Posterior cingulate gyrus (tissue), 11 donors: ENCODE measurements at places on chromosomes 4 and X.
A peak's percentile ranks its signal among the peaks of the same experiment; 100 is the strongest.

DNA sequence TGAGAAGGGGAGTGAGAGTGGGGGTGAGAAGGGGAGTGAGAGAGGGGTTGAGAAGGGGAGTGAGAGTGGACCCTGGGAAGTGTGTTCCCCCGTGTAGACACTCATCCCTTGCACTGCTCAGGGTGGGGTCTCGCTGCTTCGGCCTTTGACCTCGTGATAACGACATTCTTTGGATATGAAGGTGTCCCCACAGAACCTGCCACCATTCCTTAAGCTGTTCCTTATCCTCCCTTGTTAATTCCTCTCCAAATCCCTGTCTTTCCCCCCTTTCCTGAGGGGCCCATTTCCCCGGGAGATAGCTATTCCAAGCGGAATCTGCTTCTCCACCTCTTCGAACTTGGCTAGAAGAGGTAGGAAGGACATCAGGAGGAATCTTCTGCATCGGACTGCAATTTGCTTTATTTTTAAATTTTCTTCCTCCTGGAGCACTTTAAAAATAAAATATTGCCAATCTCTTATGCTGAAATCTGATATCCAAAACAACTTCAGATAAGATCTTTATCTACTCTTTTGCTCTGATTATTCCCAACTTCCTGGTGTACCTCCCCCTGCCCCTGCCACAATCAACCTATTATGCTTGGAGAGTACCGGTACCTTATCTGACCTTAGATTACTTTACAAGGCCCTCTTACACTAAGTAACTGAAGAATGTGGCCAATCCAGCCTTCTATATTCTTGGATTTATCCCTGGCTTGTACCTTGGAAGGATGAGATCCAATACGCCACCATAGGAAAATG is 15.6 kb downstream of the TRIML1 start:
- DNase-seq, result no peak

- DNase-seq, result no peak
These were observed 164.7 kb downstream of the PCDH18 start for GRCh38 chr4:137367620-137368019.

DNA sequence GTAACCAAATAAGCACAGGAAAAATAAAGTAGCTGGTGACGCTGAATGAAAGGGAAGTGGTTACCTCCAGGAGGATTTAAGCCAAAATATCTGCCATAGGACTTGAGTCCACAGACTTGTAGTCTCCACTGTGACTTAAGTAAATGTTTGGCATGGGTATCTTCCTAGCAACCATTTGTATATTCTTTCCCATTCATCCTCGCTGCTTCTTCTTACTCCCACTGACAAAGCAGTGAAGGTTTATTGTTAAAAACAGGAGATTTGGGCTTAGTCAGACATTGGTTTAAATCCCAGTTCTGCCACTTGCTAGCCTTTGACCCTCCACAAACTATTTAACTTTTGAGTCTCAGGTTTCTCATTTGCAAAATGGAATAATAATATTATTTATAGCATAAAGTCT is 22.3 kb downstream of the COL4A6 start:
- DNase-seq, result no peak

- no peak for DNase-seq
These were observed 315.4 kb upstream of the GRIA3 start for GRCh38 chrX:122868631-122869030.

DNA sequence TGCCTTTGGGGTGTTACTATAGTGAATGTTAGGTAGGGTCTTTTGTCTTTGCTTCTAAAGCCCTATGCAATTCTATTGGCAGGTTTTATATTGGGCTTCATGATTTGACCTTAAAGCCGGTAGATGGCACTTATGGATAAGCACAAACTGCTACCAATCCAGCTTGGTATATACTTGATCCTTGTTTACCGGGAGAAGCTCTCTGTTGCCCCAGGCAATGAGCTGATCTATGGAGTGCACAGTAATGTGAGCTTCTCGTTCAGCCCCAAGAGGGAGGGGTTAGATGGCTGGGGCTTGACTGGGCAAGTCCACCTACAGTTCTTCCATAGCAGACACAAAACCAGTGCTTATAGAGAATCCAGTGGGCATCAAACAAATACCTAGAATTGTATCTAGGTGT is 287.2 kb upstream of the CT83 start:
- no peak for DNase-seq

DNA sequence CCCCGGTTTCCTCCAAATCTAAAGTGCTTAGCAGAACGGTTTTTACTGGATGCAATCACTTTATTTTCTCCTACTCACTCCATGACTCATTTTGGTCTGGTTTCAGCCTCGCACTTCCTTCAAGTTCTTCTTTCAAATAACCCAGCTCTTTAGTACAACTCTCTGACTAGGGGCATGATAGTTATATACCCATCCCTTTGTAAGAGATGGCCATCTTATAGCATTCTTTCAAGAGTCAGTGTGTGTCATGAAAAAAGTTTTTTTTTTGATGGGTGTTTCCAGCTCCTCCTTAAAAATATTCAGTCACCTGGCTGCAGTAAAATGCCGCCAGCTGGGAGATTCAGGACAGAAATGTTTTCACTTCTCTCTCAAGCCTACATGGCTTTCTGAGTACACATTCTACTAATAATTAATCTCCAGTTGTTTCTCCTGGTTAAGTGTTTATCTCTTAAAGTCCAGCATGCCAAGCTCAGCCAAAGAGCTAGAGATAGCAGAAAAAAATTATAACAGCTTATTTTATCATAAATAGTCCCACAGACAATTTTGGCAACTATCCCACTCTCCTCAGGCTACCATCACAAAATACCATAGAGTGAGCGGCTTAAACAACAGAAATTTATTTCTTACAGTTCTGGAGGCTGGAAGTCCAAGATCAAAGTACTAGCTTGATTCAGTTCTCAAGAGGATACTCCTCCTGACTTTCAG is 139.3 kb downstream of the GASK1B start:
- DNase-seq, result no peak

DNA sequence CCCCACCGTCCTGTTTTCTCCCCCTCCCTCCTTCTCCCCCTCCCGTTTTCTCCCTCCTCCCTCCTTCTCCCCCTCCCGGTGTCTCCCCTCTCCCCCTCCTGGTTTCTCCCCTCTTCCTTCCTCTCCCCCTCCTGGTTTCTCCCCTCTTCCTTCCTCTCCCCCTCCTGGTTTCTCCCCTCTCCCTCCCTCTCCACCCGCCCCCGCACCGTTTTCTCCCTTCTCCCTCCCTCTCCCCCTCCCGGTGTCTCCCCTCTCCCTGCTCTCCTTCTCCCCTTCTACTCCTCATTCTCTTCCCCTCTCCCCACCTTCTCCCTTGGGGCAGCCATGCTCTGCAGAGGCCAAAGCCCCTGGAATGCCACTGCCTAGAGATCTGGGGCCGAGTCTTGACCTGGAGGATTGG is 12.2 kb downstream of the SH3TC1 start:
- no peak for DNase-seq

DNA sequence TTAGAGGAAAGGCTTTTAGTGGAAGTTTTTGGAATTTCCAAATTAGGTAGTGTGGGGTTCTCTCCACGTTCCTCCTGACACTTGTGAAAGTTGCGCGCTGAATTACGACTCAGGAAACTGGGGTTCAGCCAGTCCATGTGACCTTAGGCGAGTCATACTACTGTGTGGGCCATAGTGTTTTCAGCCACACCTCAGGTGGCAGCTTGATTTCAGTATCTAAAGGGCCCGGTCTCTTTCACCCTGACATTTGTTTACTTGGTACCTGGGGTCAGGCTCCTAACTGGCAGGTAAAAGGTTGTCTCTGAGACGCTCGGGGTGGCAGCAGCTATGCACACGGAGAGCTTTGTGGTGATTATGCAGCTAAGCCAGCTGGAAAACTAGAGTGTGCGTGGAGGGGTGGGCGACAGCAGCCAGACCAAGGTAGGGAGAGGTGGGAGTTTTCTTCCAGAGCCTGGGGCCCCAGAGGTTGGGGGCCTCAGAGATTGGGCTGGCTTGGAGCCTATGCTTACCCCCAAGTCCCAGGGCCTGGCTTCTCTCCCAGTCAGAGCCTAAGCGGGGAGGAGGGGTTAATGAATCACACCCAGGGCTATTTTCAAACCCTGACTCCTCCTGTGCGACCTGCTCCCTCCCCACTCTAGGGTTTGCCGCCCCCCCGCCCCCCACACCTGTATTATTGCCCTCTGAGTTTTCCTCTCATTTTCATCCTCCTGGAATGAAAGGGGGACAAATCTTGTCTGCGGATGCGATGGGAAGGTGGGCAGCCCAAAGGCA is 47.2 kb downstream of the STARD8 start:
- DNase-seq, result no peak

GRCh38 chr4:30605616-30606190 is 114.5 kb upstream of the PCDH7 start:
- no peak for DNase-seq

DNA sequence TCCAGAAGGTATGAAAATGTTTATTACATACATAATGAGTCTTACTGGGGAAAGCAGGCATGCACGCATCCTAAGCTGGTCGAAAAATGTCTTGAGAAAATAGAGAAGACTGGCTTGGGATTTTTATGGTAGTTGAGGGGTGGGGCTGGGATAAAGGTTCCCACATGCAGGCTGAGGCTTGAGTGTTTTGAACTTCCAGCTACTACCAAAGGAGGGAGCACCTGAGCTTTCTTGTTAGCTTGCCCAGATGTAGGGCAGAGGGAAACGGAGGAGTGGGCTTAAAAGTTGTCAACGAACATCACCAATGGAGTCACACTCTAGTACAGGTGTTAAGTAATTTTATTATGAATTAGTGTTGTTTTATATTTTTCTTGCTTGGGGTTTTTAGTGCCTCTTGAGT is 39.6 kb upstream of the SRPX start:
- no peak for DNase-seq

- DNase-seq, result no peak
These were observed 10.9 kb upstream of the WDFY3 start for GRCh38 chr4:84977396-84977795.

DNA sequence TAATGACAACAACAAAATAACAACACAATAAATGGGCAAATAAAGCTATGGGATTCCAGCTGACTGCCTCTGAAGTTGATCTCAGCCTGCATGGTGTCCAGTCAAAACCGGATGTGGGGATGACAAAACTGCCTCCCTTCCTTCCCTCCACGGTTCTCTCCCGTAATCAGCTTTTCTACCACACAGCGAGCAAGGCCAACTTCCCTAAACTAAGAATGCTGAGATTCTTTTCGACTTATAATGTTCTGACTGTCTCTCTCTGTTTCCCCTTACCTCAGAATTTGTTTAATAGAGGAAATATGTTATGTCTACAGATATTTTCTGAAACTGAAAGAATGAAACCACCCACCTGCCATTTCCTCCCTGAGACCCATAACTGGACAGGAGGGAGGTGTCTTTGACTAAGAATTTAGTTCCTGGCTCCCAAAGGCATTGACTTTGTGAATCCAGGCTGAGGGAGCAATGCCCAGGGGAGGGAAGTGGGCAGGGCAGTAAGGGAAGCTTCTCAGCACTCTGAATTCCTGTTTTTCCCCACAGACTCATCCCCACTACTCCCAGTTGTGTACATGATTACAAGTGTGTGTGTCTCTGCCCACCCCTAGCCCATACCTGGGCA is 1.0 kb upstream of the TLR1 start:
- DNase-seq, result no peak

DNA sequence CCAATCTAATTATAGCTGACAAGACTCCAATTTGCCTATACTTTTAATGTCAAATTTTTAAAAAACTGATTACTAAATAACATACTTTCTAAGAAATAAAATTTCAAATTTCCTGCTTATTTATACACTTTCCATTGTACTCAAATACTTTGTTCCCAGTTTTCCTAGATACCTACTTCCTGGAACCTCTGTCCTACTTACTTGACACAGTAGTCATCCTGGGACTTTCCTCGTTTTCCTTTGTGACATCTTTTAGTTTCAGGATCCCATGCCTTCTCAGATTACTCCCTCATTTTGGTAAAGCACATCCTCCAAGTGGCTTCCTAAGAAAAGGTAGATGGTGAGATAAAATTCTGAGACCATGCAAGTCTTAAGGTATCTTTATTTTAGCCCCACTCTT is 13.3 kb upstream of the FAM184B start:
- no peak for DNase-seq

- DNase-seq, result no peak
These were observed 367.6 kb upstream of the AGA start for GRCh38 chr4:177809791-177810190.

GRCh38 chr4:138090150-138090917 is 151.8 kb downstream of the SLC7A11 start:
- DNase-seq, result peak; percentile 50

- DNase-seq, result no peak
These were observed 32.3 kb downstream of the BCOR start for GRCh38 chrX:40065296-40066046.

- no peak for DNase-seq
These were observed 52.2 kb downstream of the DCUN1D4 start for GRCh38 chr4:51895158-51895557.

GRCh38 chr4:154738426-154738825 is 5.4 kb upstream of the LRAT start:
- DNase-seq, result no peak

GRCh38 chrX:123172869-123173268 is 11.2 kb upstream of the GRIA3 start:
- no peak for DNase-seq

DNA sequence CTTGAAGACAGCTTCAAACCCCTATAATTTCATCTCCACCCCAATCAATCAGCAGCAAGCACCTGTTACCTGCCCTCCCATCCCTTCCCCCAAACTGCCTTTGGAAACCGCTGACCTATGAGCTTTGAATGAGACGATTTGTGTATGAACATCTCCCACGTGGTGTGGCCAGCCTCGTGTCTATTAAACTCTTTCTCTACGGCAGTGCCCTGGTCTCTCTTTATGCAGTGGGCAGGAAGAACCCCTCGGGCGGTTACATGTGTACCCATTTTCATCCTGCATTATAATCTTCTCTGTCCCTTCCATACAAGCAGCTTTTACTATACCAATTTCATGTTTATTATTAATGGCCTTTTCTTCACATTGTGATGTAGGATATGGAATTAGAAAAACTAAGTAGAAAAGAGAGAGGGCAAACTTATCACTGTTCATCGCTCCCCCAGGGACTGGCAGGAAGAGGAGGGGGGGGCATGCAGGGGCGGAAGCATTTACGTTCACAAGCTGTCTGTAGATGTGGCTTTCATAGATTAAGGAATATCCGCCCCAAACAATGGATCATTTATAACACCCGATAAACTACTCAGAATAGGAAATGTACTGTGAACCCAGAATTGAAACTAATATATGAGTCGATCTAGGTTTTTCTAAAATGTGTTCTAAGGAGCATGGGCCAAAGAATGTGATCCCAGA is 95.5 kb upstream of the ZNF518B start:
- no peak for DNase-seq

DNA sequence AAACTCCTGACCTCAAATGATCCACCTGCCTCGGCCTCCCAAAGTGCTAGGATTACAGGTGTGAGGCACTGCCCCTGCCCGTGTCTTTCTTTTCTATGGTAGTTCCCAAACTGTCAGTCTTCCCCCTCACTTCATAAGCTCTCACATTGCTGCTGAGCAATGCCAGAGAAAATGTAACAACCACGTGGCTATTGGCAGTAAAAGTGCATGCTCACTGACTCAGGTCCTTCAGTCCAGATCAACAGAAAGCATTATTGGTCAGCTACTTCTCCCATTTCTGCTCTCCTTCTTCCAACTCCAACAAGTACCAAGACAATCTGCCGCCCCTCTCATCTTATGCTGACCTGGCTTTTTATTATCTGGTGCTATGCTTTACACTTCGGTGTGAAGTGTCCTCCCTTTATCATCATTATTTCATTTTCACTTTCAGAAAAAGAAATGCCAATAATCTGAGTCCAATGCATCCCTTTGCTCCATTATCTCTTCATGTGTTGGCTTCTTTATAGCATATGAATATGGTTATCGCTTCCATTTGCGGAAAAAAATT is 133.8 kb upstream of the UGT8 start:
- DNase-seq, result no peak

GRCh38 chrX:118682258-118683014 is 45.0 kb upstream of the IL13RA1 start:
- DNase-seq, result no peak

- no peak for DNase-seq
These were observed 95.7 kb upstream of the AFAP1 start for GRCh38 chr4:8035371-8035780.
